ENCODE measurements at places on chromosomes 3 and 15.

DNA sequence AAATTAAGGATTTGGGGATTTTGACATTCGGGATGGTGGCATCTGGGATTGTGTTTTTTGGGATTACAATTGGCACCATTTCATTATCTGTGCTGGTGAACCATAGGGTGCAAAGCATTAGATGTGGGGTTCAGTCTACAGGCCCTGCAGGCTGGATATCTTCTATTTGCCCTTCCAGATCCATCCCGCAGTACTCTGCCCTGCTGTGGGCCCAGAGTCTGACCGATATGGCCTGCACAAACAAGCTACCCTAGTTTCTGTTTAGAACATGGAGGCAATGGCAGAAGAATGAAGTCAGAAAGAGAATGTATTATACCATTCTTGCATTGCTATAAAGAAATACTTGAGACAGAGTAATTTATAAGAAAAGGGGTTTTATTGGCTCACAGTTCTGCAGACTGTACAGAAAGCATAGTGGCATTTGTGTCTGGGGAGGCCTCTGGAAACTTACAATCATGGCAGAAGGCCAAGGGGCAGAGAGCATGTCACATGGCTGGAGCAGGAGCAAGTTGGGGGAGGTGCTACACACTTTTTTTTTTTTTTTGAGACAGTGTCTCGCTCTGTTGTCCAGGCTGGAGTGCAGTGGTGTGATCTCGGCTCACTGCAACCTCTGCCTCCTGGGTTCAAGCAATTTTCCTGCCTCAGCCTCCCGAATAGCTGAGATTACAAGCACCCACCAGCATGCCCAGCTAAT is 93.7 kb downstream of the NCEH1 start:
- no peak for DNase-seq

DNA sequence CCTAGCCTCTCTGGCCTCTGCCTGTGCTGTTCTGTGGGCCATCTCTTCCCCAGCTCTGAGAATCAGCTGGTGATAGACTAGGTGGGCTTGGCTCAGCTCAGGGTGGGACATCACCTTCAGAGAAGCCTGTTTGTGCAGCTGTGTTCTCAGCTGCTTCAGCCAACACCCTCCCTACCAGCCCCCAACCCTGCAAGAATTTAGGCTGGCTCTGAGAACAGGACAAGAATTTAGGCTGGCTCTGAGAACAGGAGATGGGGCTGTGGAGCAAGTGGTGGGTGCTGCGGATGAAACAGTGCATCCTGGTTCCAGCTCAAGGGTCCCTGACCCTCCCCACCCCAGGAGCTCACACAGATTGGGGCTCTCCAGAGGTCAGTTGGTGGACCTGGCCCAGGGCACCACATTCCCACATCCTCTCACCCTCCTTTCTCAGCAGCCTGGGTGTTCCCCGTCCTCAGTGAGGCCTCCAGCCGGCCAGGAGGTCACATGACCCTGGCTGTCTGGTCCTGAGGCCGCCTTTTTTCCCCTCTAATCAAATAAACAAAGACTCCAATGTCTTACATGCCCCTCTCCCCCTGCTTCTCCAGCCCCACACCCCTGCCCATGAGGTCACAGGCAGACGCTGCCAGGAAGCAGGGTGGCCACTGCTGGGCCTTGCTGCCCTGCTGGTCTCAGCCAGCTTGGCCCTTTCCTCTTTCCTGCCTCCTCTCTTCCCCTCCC is 14.9 kb downstream of the PLEKHO2 start:
- DNase-seq: no peak

DNA sequence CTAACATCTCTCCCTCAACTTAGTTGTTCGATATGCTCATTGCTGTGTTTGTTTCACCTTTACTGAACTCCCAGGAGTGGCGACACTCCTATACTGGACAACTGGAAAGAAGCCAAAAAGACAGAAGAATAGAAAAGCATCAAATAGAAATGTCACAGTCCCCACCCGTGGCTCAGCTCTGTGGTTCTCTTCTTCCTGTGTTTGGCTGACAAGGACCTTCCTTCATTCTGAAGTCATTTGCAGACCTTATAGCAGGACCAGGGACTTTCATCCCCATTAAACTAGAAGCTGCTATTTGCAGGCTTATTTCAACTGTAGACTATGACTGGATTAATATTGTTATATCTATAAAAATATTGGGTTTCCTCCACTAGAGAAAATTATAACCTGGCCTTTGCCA is 125.9 kb downstream of the NECTIN3 start:
- no peak for DNase-seq

DNA sequence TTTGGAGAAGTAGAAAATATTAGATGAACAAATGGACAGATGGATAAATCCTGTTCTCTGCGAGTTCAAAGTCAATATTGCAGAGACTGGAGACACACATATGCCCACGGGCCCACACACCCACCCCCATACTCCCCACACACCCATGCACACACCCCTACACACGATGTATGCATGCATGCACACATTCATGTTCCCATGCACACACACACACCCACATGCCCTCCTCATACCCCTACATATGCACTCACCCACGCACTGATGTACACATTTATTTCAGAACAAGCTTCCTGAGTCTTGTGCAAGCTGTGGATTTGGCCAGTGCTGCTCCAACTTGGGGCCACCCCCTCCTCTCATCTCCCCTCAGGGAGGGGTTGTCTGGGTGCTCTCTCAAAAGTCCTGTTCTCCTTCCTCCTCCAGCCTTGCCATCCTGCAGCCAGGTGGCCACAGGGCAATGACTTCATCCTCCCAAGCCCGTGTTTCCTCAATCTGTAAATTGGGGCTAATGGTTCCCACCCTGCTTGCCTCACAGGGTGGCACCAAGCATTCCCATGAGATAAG is 16.4 kb downstream of the MAPKAPK3 start:
- no peak for DNase-seq

DNA sequence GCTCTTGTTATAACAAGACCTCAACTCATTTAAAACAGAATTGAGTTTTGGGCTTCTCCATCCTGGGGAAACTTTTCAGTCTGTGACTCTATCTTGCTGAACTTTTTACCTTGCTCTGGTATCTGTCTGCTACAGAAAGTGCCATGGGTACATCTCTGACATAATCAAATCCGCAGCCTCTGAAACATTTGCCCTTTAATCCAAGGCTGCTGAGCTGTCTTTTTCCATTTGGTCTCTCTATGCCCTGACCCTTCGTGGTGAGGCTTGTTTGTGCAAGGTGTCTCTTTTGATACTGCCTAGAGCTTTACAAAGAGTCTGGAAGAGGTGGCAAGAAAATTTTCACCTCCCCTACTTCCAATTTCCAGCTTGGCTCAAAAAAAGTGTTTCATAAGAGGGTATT is 11.3 kb downstream of the TMEM108 start:
- no peak for DNase-seq

Data from stimulated activated CD4-positive, alpha-beta T cell treated with anti-CD3 and anti-CD28 coated beads, Interleukin-12 subunit alpha, Interleukin-12 subunit beta, amount 100 ng/mL, for 4 hours (primary cell).